CD4-positive, alpha-beta T cell treated with Interleukin-2 at 100 ng/mL for 4 hours (primary cell): ENCODE measurements at places on chromosomes 1 and 21.

DNA sequence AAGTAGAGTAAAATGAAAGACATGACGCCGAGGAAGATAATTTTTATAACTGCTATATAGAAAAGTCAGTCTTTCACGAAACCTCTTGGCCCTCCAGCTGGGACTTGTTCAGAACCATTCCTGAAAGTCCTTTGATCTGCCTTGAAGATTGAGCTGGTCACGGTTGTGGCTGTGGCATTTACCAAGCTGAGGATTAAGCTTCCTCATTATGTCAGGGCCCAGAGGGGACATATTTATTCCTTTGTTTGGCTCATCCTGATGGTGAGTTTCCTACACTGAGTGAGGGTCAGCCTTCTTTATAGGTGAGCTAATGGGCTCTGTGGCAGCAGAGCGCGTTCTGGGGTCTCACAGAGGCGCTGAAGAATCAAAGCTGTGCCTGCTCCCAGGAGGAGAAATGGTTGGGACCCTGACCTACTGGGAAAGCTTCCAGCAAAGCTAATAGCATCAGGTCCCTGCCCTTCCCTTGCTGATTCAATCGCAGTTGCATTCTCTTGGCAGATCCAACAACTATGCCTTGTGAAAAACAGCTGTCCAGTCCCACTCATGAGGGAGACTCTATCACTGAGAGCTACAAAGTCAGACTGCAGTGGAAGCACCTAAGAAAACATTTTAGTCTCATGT lies 43.2 kb upstream of the PBX1 start:
- DNase-seq = no peak

DNA sequence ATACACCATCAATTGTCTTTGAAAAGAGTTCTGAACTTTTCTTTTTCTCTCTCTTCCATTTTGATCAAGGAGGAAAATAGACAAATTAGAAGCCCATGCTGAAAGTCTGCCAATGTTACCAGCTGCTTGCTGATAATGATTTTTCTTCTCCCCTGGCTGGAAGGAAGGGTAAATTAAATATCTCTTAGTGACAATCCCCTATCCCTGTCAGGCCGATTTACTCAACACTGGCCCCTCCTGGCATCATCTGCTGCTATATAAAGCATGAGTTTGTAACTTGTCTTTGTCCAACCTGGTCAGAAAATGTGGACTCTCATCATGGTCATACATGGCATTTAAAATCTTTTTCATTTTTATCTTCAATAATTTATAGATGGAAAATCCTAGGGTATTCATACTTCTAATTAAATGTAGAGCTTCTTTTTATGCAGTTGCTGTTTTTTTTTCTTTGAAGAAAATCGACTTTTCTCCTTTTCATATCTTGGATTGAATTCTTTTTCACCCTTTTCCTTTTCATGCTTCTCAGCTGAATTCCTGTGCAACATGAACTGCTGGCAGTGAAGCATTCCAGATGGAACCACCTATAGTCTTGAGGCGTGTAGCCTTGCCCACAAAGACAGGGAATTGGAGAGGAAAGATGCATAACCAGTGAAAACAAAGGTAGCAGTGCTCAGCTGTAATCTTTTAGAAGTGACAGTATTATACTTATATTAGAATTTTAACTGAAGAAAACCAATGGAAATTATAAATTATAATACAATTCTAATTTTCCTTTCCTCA lies 214.7 kb upstream of the PTGFR start:
- DNase-seq = no peak

DNA sequence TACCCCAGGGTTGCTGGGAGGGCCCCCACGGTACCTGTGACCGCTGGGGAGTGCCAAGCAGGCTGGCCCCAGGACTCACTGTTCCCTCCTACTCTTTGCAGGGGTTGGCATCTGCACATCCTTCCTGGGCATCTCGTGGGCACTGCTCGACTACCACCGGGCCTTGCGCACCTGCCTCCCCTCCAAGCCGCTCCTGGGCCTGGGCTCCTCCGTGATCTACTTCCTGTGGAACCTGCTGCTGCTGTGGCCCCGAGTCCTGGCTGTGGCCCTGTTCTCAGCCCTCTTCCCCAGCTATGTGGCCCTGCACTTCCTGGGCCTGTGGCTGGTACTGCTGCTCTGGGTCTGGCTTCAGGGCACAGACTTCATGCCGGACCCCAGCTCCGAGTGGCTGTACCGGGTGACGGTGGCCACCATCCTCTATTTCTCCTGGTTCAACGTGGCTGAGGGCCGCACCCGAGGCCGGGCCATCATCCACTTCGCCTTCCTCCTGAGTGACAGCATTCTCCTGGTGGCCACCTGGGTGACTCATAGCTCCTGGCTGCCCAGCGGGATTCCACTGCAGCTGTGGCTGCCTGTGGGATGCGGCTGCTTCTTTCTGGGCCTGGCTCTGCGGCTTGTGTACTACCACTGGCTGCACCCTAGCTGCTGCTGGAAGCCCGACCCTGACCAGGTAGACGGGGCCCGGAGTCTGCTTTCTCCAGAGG lies 6.8 kb downstream of the XKR8 start:
- no peak for DNase-seq

- peak; percentile 78 for DNase-seq
Measured at GRCh38 chr1:9784508-9785133, 39.1 kb downstream of the CLSTN1 start.
